HCT116 (cell line): ENCODE measurements at places on chromosomes 16 and 17.

- no peak for DNase-seq
These were observed 208.5 kb downstream of the STX8 start for GRCh38 chr17:9367156-9367555.

DNA sequence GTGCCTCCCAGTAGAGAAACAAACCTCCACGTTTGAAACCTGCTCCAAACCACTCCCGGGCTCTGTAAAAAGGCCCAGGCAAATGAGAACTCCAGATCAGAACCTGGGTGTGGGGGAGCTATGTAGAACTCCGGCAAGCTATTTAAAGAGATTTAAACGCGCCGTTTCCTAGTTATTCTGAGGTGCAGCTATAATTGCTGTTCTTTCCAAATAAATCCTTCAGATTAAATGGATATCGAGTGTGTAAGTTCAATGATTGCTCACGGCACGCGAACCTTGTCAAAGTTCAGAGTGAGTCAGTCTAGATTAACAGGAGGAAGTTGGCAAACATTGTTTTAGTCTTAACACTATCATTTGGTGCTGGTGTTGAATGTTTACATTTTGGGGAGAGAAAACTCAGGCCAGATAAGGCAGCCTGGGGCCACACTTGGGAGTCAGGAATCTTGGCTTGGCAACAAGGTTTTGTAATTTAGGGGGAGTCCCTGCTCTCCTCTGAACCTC, 92.9 kb upstream of the SALL1 start:
- no peak for DNase-seq

- no peak for DNase-seq
These were observed 32.1 kb downstream of the CCDC40 start for GRCh38 chr17:80068301-80069222.

- peak; percentile 40 for DNase-seq
These were observed 38.5 kb upstream of the NKD1 start for GRCh38 chr16:50509521-50510341.

DNA sequence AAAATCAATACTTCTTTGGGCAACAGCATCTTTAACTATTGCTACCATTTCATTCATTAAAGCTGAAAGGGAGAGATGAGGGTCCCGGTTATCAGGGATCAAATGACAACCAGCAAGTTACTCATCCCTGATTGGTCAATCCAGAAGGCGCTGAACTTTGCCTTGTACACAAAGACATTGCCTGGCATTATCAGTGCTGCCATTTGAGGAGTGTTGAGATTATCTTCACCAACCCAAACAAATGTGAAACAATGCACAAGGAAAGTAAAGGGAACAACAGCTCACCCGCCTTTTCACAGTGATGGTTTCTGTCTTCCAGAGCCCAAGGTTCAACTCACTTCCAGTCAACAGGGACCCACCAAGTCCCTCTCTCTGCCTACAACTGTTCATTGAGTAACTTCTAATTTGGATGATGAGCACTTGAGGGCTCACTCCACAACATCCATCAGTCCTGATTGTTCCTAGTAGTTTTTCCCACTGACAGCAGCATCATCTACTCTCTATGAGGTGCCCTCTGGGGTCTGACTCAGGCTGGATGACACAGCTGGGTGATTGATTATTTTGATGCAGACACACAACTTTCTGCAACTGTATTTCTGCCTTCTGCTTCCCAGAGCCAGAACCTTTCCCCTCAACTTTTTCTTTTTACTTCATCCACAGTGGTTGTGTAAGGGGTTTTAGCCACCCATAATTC, 32.0 kb downstream of the LYRM9 start:
- no peak for DNase-seq

DNA sequence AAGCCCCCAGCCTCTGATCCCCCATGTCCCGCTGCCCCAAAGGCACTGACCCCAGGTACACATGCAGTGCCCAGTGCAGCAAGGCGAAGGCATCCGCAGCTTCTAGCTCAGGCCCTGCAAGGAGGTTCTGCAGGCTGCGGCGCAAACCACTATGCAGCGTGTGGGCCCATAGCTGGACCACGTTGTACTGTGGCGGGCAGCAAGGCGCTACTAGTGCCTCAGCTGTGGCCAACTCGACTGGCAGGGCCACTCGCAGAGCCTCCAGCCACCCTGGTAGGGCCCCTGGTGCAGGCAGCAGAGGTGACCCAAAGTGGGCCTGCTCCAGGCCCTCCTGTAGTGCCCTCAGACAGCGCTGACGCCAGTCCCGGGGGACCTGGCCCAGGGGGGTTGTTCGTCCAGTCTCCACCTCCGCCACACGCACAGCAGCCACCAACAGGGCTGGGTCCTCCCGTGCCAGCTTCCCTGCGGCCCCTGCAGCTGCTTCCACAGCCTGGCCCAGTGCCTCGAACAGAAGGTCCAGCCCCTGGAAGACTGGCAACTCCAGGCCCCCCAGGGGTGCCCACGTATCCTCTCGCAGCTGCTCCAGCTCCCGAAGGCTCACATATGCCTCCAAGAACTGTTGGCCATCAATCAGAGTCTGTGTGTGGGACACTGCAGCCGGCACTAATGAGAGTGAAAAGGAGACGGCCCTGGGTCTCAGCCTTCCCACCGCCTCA, 2.6 kb downstream of the EXOC3L1 start:
- no peak for DNase-seq

DNA sequence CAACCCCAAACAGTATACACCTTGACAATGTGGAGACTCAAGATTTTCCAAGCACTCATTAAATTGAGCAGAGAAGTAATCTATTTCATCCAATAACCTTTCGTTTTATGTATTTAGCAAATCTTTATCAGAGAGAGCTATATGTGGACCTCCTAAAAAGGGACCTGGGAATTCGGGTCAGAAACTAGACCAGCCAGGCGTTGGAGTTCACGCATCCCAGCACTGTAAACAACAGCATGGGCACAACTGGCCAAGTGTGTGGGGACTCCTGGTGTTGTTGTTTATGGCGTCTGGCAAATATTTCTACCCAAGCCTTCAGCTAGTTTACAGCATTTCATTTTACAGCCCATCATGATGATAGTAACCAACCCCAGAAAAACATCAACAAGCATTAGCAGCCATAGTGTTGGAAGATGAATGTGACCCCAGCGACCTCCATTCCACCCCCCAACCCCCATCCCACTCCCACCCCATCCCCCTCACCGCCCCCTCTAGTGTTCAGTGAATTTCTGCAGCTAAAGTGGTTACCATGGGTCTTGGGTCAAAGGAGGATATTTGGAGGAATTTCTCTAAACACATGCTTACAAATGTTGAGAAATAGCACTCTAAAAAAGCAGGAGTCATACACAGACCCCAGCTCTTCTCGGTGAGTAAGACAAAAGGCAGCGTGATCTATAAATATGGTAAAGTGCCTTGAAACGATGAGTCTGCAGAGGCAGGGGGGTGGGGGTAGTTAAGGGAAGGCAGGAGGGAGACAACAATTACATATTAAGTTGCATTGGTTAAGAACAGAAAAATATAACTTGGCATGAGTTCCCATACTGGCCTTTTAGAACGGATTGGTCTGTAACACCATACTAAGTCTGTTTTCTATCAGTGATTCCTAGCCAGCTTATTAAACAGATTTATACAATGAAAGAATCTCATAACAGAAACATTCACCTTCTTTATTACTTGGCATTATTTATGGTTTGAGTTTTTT, 91.4 kb upstream of the TBX2 start:
- no peak for DNase-seq

- no peak for DNase-seq
These were observed 43.9 kb downstream of the TMEM186 start for GRCh38 chr16:8753416-8754054.

- no peak for DNase-seq
These were observed 7.6 kb downstream of the CYTH1 start for GRCh38 chr17:78774453-78774852.

GRCh38 chr17:80112471-80113032, 11.2 kb downstream of the GAA start:
- no peak for DNase-seq

DNA sequence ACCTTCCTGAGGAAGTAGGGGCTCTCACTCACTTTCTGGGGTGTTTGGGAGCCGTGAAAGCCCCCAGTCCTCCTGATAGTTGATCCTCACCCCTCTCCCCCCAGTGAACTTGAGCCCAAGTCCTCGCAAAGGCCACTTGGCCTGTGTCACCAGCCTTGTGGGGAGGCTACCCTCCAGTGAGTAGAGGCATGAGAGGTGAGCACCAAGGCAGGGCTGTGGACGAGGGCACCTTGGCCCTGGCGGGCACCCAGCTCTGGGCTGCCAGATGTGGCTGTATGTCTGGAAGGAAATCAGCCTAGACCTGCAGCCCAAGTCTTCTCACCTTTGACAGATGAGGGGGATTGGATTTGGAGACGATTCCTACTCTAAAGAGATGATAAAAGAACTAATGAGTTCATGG, 3.1 kb downstream of the TTYH2 start:
- DNase-seq = no peak

DNA sequence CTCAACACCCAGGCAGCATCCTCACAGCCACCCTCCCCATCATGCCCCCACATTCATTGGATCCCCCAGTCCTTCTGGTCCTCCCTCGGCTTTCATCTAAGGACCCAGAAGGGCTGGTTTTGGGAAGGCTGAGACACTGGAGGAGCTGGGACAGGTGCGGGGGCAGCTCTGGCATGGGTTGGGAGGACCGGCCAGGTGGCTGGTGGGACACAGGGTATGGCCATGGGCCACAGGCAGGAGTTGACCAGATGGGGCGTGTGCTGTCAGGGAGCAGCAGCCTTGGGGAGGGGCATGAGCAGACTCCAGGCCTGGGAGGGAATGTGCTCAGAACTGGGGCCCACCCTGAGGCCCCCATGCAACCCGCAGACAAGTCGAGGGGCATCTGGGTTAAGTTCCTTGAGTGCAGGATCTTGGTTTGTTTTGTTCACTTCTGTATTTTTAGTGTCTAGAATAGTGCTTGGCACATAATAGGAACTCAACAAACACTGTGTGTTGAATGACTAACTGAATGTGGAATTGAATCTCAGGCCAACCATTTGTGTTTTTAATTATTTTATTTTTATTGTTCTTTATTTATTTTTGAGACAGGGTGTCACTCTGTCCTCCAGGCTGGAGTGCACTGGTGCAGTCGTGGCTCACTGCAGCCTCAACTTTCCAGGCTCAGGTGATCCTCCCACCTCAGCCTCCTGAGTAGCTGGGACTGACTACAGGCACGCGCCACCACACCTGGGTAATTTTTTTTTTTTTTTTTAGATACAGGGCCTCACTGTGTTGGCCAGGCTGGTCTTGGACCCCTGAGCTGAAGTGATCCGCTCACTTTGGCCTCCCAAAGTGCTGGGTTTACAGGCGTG, 5.6 kb downstream of the P2RX1 start:
- DNase-seq = no peak

DNA sequence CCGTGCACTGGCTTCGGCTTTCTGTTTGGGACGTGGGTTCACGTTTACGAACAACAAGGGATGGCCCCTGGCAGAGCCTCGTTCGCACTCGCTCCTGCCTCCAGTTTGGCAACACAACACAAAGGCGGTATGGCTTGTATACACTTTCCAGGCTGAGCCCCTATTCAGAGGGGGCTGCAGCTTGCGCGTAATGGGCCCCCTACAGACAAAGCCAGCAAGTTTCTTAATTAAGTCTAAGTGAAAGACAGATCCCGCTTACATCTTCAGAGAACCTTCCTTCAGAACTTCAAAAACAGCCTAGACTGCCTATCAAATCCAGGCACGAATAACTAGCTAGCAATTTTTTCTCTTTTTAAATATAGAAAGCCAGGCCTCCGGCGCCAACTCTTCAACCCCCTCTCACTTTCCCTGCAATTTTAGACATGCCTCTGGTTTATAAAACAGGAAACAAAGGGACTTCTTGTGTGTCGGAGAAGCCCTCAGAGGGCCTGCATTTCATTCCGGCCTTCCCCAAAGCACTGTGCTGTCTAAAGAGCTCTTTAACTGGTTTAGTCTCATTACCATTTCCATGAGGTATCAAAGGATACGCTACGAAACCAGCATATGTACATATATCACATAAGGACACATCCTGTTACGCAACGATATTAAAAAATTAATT, 244.9 kb downstream of the STX8 start:
- no peak for DNase-seq

DNA sequence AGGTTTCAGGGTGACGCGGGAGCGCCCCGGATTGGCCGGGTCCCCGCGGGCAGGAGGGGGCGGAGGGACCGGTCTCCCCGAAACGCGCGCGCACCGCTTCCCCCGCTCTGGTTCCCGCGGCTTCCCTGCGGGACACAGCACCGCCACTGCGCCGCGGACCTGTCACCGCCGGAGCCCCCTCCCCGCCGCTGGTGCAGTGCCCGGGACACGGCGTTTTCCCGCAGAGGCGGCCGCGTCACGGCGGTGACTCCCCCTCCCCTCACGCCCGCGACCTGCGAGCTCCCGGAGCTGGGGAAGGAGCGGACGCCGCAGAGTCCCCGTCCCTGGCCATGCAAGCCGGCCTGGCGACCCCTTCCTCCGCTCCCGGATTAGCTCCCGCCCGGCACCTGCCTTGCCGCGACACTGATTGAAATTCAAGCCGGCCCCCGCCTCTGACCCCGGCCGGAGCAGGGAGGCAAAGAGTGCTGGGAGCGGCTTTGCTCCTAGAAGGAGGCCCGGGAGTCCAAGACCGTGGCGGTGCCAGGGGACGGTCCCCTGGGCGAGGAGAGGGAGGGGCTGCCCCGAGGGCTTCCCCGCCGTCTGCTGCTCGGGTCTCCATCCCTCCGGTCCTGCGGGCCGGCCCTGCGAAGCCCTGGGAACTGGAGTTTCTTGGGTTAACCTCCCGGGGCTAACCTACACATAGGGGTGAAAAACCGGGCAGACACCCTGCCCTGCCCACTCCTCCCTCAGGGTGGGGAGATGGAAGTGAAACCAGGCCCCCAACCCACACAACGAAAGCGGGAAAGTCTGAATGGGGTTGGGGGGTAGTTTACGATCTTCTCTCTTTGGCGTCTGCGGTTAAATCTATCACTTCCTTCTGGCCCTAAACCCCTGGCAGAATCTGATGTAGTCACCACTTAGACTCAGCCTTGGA, 1.0 kb downstream of the RHBDL3 start:
- no peak for DNase-seq

- DNase-seq = no peak
These were observed 15.4 kb upstream of the NDEL1 start for GRCh38 chr17:8420041-8420934.

DNA sequence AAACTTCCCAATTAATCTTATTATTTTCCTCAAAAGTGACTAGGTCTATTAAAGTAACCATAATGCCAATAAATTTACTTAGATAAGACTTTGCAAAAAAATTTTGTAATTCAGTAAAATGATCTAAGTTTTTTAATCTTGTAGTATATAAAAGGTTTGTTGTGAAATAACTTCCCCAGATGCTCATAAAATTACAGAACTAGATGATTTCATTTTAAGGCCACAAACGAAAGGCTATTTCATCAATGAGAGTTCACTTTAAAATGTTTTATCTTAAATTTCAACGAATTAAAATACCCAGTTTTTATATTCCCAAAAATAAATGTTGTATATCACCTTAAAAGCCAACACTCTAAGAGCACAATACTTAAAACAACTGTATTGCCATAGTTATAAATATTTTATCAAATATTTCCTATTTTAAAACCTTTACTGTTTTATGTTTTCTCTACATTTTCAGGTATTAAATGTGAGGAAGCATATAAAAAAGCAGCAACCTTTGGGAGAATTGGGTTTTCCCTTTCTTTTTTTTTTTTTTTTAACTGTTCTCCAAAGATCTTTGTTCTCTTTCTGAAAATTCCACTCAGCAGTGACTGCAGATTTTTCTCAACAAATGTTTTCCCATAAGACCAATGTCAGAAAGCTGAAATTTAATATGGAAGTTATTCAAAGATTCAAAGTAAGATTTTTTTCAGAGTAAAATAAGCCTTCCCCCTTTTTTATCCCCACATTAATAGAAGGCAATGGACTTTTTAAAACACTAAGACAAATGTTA, 169.9 kb downstream of the CYB561 start:
- no peak for DNase-seq

GRCh38 chr17:82301300-82301915, 16.0 kb downstream of the CD7 start:
- DNase-seq = no peak
